B cell (primary cell): ENCODE measurements at places on chromosomes 7 and 10. TPM values are rescaled to one million over a fixed set of nuclear protein-coding genes. Genes with fewer than 3 reads are reported as not detected.

EPDR1 gene
- not detected in 2 replicates for total RNA-seq

MYL7 gene
- total RNA-seq = not detected in 2 replicates

SUV39H2 gene
- 3.2 and 3.5 TPM in 2 replicates for total RNA-seq

SPDYE8 gene
- not detected in 2 replicates for total RNA-seq

FGF8 gene
- total RNA-seq = not detected in 2 replicates

ANKRD30A gene
- total RNA-seq = not detected in 2 replicates

SLC26A5 gene
- total RNA-seq = not detected in 2 replicates

BTBD16 gene
- total RNA-seq = not detected in 2 replicates

DNA sequence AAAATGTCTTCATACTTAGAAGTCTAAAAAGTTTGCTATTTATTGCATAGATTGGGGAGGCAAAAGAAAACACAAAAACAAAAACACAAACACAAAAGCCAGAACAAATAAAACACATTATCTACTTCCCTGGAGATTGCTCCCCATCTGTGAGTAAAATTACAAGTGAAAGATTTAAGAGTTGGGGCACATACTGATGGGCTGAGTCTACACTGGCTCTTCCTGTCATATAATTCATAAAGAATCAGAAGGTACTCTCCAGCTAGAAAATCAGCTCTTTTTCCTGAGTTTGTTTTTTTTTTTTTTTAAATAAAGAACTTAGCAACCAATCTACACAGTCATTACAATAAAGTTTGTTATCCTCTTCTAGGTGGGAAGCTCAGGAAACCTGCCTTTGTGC lies 192.4 kb upstream of the LRRN3 start:
- DNase-seq = no peak

- no peak for DNase-seq
Observed at GRCh38 chr10:117360016-117360415, 15.2 kb downstream of the PDZD8 start.

GRCh38 chr10:78071140-78071856 lies 37.6 kb downstream of the RPS24 start:
- no peak for DNase-seq

GRCh38 chr10:43340101-43340500 lies 31.3 kb upstream of the FXYD4 start:
- DNase-seq = no peak

- no peak for DNase-seq
Observed at GRCh38 chr7:1691601-1692514, 21.8 kb downstream of the ELFN1 start.

- DNase-seq = no peak
Observed at GRCh38 chr7:128812514-128813168, 17.6 kb upstream of the FLNC start.

DNA sequence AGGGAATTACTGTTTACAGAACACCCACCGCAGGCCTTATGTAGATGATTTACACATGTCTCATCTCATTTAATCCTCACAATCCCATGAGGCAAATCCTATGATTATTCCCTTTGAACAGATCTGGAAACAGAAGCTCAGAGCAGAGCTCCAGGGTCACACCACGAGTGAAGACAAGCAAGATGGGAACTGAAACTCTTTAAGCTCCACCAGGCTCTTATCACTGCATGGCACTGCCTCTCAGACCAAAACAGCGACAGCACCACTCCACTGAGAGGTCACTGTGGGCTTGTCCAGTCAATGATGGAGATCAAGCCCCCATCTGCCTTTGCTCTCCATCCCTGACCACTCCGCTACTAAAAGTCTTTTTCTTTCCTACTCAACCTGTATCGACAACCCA lies 5.9 kb downstream of the GRID1 start:
- no peak for DNase-seq
